Midbrain (tissue), 1 donor: ENCODE measurements at places on chromosomes 11 and 22.

- DNase-seq = no peak
Measured at GRCh38 chr11:94183251-94183885, 54.7 kb downstream of the PANX1 start.

GRCh38 chr11:9825315-9825714 lies 161.4 kb downstream of the SWAP70 start:
- no peak for DNase-seq

- DNase-seq = no peak
Measured at GRCh38 chr11:34068111-34068510, 16.6 kb downstream of the CAPRIN1 start.

DNA sequence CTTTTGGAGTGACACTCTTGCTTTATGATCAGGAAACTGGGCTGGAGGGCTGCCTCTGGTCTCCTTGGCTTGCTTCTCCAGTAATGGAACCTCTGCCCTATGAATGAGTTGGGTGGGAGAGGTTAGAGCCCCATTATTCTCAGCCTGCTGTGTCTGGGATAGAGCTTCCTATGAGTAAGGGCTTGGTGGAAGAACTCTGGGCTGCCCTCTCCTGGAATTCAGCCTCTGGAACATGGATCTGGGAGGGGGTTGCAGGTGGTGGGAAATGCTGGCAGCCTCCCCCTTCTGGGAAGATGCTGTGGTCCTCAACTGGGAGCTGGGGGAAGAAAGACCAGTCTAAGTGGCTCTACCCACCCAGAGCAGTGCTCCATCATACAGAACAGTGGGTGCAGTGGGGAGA lies 81.8 kb upstream of the SYN3 start:
- no peak for DNase-seq

GRCh38 chr22:45458532-45458931 lies 44.2 kb upstream of the FBLN1 start:
- no peak for DNase-seq

- DNase-seq = peak; percentile 5
Measured at GRCh38 chr11:76153571-76153923, 52.8 kb downstream of the WNT11 start.

GRCh38 chr11:6572215-6572614 lies 31.2 kb downstream of the RRP8 start:
- peak; percentile 13 for DNase-seq
